Cerebellar nuclear complex (tissue), 1 donor: ENCODE measurements at places on chromosomes 16 and 17.
A peak's percentile ranks its signal among the peaks of the same experiment; 100 is the strongest.

GRCh38 chr17:19274893-19275292, 37.7 kb downstream of the EPN2 start:
- no peak for DNase-seq

- DNase-seq: no peak
Observed at GRCh38 chr17:47640076-47640475, 9.6 kb upstream of the KPNB1 start.

DNA sequence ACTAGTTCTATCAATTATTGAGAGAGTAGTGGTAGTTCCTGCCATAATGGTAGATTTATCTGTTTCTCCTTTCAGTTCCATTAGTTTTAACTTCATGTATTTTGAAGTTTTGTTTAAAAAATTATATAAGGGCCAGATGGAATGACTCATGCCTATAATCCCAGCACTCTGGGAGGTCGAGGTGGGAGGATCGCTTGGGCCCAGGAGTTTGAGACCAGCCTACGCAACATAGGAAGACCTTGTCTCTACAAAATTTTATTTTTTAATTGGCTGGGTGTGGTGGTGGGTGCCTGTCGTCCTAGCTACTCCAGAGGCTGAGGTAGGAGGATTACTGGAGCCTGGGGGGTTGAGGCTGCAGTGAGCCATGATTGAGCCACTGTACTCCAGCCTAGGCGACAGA, 14.1 kb upstream of the UBTF start:
- DNase-seq: no peak

GRCh38 chr16:70380248-70380918, 33.7 kb downstream of the DDX19A start:
- no peak for DNase-seq

DNA sequence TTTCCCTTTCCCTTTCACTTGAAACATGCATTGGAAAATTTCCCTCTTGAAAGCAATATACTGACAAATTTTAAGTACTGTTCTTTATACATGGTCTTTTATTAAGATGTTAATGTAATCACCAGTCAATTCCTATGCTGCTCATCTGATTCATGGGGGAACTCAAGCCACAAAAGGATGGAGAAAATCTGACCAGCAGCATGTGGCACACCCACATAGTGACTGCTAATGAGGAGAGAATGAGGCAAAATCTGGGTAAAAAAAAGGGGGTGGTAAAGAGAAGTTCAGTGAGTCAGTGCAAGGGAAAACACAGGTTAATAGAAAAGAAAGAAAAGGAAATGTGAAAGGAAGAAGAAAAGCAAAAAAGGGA, 11.3 kb downstream of the RFFL start:
- DNase-seq: no peak

- no peak for DNase-seq
Observed at GRCh38 chr17:57910462-57911420, 44.5 kb downstream of the CUEDC1 start.

GRCh38 chr17:64507413-64507782, 621 bp downstream of the CEP95 start:
- DNase-seq: no peak

DNA sequence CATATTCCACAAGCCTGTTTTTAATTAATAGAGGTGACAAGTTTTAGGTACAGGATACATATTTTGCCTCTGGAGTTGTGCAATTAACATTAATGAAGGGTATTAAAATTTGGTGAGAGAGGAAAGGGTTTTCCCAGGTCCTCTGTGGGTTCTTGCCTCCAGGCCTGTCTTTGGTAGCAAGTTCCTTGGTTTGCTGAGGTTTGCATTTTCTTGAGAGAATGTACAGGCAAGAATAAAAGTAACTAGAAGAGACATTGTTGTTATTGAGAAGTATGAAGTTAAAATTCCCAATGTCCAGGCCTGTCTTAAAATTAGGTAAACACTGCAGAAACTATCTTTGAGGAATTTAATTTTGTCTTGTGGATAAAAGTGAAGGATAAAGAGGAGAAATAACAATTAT, 316.9 kb downstream of the WWOX start:
- no peak for DNase-seq

- no peak for DNase-seq
Observed at GRCh38 chr16:80681436-80681835, 123.0 kb downstream of the CDYL2 start.

- peak; percentile 12 for DNase-seq
Observed at GRCh38 chr17:76948726-76949342, 80.6 kb downstream of the MGAT5B start.

DNA sequence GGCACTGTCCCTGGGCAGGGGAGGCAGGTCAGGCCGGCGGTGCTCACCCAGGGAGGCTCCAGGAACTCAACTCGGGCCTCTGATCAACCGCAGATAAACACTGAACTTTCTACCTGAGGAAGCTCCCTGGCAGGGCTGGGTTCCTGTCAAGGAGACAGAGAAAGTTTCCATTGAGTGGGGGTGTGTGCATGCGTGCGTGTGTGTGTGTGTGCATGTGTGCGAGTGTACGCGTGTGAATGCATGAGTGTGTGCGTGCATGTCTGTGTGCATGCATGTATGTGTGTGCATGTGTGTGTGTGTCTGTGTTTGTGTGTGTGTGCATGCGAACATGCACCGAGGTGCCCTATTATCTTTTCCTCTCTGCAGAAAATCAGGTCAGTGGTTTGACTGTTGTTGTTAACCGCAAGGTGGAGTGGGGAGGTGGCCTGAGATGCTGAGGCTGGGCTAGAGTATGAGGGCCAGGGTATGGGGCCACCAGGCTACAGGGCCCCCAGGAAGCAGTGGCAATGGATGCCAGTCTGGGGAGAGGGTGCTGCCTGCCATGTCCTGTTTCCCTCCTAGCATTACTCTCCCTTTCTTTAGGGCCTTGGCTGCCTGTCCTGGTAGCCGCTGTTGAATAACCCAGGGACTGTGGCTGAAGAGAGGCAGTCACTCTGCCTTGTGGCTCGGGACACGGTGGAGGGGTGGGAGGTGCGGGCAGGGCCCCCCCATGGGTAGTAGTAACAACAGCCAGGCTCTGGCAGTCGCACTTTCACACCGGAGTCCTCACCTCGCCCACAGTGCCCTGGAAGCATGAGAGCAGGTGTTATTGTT, 24.0 kb downstream of the CCR7 start:
- DNase-seq: no peak

- no peak for DNase-seq
Observed at GRCh38 chr16:10641555-10641952, 53.2 kb downstream of the TEKT5 start.

DNA sequence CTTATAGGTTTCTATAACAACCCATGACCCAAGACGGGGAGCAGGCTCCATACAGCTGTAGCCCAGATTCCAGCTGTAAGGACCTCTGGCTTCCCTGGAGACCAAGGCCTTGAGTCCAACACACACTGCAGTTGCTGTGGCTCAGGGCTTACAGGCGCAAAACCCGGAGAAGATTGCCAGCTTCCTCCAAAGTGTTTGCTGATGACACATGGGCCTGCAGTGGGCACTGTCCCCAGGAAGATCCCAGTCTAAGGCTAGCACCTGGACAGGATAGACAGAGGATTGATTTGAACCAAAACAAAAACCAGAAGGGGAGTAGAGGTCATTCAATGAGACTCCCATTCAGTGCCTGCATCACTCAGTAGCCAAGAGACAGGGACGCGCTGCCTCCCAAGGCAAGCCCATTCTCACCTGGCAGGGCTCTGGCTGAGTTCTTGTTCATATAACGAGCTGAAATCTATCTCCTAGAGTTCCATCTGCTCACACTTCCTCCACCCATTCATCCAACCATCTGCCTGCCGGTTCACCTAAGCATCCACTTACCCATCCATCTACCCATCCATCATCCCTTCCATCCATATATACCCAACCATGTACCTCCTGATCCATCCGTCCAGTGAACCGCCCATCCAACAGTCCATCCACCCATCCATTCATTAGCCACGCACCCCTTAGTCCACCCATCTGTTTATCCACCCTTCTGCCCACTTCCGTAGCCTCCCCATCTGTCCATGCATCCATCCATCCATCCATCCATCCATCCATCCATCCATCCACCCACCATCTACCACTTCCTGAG, 10.2 kb downstream of the RAB11FIP4 start:
- no peak for DNase-seq

- DNase-seq: no peak
Observed at GRCh38 chr17:33870936-33871335, 384.1 kb upstream of the CCL2 start.

DNA sequence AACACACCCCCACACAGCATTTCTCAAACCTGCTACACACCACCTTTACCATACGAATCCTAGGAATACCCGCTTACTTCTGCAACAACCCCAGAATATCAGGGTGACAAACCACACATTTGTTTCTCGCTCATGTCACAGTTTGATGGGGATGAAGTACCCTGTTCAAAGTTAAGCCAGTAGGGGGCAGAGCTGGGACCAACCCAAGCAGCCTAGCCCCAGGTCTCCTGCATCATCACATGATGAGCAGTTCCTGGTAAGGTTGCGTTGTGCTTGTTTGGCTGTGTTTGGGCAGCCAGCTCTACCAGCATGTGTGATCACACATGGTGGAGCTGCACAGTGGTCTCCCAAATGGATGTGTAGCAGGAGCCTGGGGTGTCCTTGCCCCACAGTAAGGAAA, 103.6 kb upstream of the C16orf82 start:
- DNase-seq: no peak

DNA sequence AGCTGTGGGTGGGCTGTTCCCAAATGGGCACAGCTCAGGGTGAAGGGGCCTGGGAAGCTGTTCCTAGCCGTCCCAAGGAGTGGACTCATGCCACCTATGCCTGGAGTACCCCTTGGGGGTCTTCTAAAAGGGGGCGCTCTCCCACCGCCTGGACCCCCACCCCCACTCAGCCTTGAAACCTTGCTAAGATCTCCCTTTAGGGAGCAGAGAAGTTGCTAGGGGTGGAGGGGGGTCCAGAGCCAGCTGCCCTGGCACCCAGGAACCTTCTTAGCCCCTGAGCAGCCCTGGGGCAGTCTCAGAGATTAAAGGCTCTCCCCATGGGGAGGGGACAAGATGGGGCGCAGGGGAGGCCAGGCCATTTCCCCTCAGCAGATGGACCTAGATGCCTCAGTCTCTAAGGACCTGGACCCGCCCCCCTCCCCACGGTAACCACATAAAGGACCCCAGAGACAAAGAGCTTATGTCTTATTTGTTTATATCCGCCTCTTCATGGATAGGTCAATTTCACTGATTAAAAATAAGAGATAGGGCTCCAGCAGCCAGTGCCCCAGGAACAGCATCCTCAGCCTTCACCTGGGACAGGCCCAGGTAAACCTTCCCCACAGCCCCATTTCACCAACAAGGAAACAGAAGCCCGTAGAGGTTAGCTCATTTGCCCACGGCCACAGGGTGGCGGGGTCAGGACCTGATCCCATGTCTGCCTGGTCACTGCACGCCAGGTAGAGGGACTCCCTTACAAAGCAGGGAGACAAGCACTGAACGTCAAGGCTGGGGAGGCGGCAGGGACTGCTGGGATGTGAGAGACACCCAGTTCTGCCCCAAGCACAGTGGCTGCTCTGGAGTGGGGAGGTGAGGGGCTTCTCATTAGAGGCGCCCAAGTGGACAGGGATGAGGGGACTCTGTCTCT, 3.4 kb downstream of the MTSS2 start:
- DNase-seq: no peak

- DNase-seq: no peak
Observed at GRCh38 chr16:54093281-54093680, 193.3 kb downstream of the IRX3 start.

DNA sequence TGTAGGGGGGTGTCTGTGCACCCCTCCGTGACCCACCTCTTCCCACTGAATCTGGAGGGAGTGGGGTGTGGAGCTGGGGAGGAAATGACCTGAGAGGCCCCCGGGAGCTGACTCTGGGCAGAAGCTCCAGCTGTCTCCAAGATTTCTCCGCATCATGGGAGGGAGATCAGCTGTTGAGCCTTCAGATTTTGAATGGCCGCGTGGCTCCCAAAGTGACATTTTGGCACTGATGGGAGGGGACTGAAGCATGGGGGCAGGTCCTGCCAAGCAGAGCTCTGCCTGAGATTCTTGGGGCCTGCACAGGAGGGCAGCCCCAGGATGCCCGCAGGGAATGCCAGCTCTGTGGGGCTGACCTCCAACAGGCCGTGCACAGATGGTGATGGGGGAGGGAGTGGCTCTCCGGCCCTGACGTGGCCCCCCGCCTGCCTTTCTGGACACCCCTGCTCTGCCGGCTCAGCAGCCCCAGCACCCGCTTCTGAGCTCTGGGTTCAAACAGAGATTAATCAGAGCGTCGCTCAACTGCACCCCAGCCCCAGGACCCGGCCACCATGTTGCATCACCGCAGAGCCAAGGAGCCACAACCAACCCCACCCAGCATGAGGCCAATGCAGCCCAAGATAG, 25.3 kb upstream of the UBE2I start:
- no peak for DNase-seq

DNA sequence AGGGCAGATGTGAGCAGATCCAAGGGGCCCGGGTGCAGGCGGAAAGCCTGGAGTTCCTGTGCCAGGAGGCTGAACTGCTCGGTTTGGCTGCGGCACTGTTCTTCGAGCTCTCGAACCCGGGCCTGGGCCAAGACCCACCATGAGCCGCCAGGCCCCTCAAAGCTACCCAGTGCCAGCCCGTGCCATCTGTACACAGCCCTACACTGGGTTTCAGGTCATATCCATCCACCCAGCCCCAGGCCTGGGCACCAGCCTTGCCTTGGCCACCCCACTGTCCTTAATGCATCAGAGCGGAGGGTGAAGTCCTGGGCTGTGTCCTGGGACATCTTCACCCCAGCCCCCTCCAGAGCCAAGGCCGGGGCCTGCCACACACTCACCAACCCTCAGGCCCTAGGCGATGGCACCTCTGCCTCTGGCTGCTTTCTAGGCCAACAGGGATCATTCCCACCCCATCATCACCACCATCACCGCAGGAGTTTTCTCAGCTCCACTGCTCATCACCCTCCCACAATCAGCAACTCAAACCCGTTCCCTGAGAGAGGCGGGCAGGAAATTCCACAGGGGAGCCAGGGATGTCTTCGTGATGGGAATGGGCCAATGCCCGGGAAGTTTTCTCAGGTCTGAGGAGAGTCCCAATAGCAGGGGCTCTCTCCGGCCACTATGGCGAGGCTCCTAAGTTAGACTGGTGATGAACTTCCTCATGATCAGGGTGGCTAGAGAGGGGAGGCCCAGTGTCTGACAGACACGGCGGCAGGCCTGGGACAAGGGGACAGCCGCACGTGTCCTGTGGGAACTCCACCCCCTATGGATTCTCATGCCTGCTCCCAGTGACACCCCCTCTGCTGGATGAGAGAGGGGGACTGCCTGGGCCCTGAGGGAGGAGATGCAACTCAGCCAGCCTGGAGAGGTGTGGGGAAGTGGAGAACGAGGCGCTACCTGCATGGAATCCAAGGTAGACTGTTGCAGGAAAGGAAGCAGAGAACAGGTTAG, 9.1 kb downstream of the TSPOAP1 start:
- no peak for DNase-seq

GRCh38 chr16:60564588-60564987, 1471.7 kb downstream of the CDH8 start:
- DNase-seq: no peak

- DNase-seq: no peak
Observed at GRCh38 chr17:77872199-77872598, 86.3 kb upstream of the TNRC6C start.

GRCh38 chr17:79298799-79299198, 224.2 kb downstream of the ENGASE start:
- no peak for DNase-seq

- DNase-seq: no peak
Observed at GRCh38 chr16:13296206-13296605, 394.8 kb downstream of the SHISA9 start.

GRCh38 chr17:72631949-72632684, 460.4 kb downstream of the SLC39A11 start:
- no peak for DNase-seq

GRCh38 chr17:48577330-48577945, 712 bp downstream of the HOXB4 start:
- no peak for DNase-seq

GRCh38 chr17:58324409-58325288, 3.9 kb downstream of the TSPOAP1 start:
- DNase-seq: no peak

- no peak for DNase-seq
Observed at GRCh38 chr17:65219124-65219523, 82.0 kb downstream of the RGS9 start.
